ENCODE measurements at places on chromosomes 12 and 14.
A peak's percentile ranks its signal among the peaks of the same experiment; 100 is the strongest.

- DNase-seq, result no peak
Measured at GRCh38 chr14:75312341-75312740, 33.7 kb downstream of the FOS start.

DNA sequence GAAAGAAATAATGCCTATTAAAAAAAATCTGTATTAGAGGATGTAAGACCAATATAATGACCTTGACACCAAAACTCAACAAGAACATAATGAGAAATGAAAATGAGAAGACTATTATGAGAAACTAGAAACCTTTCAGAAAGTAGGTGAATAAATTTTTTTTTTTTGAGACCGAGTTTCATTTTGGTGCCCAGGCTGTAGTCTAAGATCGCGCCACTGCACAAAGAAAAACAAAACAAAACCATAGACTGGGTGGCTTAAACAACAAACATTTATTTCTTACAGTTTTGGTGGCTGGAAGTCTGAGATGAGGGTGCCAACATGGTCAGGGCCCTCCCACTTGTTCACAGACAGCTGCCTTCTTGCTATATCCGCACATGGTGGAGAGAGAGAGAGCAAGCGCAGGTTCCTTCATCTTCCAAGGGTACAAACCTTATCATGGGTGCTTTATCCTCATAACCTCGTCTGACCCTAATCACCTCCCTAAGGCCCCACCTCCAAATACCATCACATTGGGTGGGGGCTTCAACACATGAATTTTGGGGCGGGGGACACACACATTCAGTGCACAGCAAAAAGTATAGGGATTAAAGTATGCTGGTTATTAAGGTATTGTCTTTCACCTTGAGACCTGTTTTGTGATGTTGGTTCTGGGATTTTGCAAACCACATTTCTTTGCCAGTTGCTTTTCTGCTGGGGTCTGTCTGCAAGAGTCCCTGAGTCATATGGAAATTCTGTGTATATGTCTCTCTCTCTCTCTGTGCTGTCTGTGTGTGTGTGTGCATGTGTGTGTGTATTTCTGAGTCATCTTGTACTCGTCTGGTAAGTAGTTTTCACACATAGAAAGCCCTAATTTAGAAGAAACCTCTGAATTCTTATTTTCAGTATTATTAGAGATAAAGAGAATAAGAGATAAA is 26.2 kb downstream of the ZCRB1 start:
- DNase-seq, result peak; percentile 38

GRCh38 chr14:53652068-53652467 is 304.6 kb downstream of the BMP4 start:
- no peak for DNase-seq

DNA sequence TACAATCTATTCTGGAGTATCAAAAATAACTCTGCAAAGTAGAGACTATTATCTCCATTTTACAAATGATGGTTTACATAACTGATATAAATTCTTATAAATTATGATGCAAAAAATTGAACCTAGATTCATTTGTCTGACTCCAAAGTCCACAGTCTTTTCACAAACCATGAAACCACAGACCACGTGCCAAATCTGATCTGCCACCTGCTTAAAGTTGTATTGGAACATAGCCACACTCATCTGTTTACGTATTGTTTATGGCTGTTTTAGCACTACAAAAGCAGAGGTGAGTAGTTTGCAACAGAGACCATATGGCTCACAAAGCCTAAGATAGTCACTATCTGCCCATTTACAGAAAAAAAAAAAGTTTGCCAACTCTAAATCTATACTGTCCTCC is 105.3 kb downstream of the KCNH5 start:
- no peak for DNase-seq

DNA sequence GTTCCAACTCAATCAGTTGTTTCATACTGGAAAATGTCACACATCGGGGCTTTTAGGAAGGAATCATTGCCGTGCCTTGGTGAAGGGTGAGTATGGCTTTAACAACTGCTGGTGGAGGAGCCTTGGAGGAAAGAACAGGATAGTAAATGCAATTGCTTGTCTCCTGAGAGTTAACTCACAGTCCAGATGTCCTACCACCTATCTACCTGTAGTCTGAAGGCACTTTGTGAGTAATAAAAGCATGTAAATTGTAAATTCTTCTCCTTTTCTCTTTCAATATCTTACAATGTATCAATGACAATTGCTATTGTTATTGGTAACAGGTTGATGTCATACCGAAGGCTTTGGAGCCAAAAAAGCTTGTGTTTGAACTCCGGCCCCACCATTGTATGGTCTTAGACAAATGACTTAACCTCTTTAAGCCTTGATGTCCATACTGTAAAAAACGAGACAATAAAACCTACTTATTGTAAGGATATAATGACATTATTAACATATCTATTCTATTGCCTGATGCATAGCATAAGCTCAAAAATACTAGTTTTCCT is 397.4 kb downstream of the ADAMTS20 start:
- no peak for DNase-seq

DNA sequence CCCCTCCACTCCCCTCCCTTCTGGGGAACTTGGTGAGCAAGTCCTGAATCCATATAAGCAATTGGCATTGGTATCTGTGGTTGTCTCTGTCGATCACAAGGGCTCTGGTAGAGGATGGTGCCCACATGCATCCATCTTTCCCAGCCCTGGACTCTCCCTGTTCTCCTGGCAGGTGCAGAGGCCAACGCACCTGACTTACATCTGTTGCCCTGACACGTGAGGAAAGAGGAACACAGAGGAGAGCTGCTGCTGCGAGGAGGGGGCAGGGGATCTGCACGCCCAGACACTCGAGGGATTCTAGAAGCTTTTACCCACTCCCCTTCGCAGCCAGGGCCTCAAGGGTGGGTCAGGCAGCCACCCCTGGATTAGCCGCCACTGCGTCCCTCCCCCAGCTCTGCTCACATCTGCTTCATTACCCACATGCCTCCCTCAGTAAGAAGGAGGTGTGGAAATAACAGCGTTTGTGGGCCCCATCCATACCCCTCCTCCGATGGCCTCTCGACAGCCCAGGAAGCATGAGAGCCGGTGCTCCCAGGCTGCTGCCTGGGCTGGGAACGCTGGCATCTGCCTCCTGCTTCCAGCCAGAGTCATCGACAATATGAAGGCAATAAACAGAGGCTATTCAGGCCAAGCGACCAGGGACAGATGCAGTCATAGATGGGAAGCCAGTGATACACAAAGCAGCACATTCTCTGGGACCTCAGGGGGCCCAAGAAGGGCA is 56.5 kb downstream of the KDM2B start:
- DNase-seq, result no peak

GRCh38 chr12:21656905-21657325 is 727 bp downstream of the LDHB start:
- no peak for DNase-seq

DNA sequence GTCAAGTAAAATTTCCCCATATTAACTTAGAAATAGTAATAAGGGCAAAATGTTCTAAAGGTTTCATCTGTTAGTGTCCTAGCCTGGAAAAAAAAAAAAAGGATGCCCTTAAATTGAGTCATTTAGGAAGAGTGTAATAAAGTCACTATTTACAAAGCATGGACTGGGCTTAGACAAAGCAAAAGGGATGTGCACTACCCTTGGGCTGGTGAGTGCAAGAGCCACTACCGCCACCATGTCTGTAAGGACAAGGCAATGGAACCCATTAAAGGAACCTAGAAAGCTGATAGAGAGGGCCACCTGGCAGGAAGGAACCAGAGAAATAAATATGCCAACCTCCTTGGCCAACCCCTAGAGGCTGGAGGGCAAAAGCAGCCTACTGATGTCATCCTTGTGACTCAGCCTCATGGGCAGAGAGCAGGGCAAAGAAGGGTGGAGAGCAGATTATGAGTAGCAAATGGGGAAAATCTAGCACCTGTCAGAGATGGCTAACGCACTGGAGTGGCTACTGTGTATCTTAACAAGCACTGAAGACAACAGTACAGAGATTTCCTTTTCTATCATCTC is 59.5 kb upstream of the FUT8 start:
- no peak for DNase-seq

DNA sequence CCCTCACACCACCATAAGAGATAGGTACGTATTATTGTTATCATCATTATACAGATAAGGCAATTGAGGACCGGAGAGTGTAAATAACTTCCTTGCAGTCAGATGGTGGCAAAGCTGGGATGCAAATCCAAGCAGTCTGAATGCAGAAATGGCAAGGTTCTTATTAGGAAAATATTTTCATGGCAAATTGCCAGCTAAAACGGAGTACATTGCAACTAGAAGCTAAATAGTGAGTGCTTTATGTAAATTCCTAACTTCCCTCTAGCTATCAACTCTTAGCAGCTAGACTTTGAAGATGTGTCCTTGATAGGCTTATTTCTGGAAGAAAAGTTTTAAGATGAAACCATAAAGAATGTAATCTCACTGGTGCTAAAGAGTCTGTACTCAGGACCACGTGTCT is 323.9 kb upstream of the DIO2 start:
- no peak for DNase-seq

- no peak for DNase-seq
Measured at GRCh38 chr12:96104566-96104965, 69.2 kb upstream of the LTA4H start.

DNA sequence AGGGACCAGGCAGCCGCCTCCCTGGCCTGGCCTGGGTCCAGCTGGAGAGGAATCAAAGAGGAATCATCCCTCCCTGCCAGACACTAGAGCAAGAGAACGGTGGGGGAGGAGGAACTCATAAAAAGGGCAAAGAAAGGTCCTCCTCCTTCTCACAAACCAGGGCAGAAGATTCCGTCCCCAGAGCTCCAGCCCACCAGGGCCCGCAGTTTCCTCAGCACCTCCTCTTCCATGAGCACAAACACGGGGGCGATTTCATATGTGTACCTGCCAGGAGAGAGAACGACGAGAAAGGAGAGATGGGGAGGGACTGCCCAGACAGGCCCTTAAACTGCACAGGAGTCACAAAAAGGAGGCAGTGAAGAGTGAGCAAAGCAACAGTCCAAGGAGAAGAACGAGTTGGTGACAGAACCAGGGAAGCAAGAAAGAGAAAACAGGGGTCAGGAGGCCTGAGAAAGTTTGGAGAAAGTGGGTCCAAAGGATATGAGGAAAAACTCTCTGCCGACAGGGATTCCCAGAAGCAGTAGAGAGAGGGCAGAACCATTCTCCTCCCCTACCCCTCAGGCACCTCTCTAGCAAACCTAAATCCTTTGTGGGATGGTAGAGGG is 8.7 kb upstream of the ZNF740 start:
- no peak for DNase-seq

DNA sequence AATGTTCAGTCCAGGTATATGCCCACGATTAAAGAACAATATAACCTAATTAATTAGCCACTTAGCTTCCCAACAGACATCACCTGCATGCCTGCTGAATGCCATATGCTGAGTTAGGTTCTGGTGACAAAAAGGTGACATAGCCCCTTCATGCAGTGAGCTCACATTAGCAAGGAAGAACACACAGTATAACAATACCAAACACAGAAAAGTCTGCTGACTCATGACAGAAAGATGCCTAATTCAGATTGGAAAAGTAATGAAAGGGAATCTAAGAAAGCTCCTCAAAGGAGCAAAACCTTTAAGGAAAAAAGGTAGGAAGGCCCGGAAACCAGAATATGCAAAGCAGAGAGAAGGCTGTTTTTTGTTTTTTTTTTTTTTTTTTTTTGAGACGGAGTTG is 59.0 kb downstream of the FERMT2 start:
- DNase-seq, result no peak

- no peak for DNase-seq
Measured at GRCh38 chr14:44609876-44610510, 102.9 kb upstream of the FSCB start.
